ENCODE measurements at places on chromosomes 13 and 19.

GRCh38 chr13:97367016-97367822, 66.8 kb upstream of the RAP2A start:
- DNase-seq: peak; percentile 51

GRCh38 chr13:105346141-105346775, 1189.2 kb downstream of the EFNB2 start:
- no peak for DNase-seq

DNA sequence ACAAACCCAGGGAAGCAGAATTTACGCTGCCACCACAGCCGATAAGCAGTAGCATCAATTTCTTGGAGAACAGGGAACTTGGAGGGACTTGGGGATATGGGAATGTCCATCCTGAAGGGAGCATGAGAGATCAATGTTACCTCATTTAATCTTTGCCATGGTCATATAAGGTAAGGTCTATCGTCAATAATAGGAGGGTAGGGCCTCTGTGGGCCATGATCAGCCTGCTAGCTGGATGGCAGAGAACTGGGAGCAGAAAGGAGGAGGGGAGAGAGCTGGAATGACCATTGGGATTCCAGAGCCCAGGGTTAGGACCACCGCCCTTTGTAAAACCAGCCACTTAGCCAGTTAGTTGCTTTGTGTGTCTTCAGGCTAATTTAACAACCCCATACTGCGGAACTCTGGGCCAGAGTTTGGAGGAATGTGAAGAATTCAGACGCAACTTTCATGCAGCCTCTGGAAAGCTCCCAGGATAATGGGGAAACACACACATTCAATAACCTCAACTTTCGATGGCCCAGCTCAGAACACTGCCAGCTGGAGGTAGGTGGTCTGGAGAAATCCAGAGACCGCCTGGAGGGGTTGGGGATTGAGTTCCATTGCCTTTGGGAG, 40.3 kb downstream of the ZNF557 start:
- DNase-seq: no peak

- no peak for DNase-seq
These were observed 480.7 kb downstream of the LMO7 start for GRCh38 chr13:76116751-76117360.

- DNase-seq: no peak
These were observed 5.3 kb upstream of the CD79A start for GRCh38 chr19:41871573-41872383.

GRCh38 chr19:44803442-44804428, 5.2 kb upstream of the BCAM start:
- no peak for DNase-seq

DNA sequence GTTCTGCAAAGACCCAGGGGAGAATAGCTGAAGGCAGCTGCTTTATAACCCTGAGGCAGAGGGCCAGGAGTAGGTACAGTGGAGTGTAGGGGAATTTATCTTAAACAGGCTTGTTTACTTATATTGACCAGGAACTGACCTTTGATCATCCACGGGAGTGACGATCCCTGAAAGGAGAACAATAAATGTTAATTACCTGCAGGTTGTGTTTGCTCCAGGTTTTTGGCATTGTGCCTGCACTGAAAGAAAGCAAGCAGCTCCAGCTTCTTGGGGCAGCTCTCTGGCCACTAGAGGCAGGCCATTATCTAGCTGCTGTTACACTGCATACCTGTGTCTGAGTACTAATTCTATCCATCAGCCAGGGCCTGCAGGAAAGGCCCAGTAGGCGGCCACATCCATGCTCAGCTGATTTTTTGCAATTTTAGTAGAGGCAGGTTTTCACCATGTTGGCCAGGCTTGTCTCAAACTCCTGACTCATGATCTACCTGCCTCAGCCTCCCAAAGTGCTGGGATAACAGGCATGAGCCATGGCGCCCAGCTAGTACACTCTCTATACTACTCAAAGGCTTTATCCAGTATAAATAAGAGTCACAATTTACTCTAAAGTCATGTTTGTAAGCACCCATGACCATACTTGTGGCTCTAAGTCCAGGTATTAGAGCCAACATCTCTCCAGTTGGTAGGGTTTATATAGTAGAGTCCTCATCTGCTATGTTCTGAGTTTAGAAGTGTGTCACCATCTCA, 8.5 kb upstream of the ZNF91 start:
- no peak for DNase-seq

GRCh38 chr13:30569901-30570576, 47.7 kb upstream of the USPL1 start:
- DNase-seq: peak; percentile 49

- DNase-seq: no peak
These were observed 113.6 kb downstream of the ATP11A start for GRCh38 chr13:112803422-112803821.
